ENCODE measurements at places on chromosomes 11 and 22.

DNA sequence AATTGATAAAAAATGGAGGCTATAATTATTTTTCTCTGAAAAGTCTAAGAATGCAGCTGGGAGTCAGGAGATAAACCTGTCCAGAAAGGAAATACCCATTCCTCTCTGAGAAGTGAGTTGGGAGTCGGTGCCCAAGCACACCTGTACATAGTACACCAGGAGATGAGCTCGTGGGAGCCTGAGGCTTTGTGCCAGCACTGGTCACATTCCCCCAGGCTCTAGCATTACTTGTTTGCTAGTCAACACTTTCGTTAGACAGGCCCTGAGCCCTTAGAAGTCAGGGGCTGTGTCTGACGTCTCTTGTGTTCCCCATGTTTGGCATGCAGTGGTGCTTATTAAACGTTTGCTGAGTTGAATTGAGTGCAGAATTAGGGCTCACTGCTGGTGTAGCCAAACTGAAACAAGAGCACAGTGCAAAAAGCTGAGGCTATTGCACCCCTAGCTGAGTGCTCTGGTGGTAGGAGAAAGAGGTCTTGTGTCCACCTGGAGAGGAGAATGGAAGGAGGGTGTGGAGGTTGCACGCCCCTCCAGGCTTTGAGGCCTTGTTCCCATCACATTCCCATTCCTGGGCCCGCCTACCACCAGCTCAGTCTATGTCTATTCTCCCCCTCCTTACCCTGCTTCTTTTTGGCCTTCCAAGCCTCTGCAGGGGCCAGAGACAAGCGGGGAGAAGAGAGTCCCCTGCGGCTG lies 6.8 kb downstream of the ROBO4 start:
- DNase-seq: no peak

GRCh38 chr11:65565624-65566453 lies 4.4 kb upstream of the ZNRD2 start:
- no peak for DNase-seq

GRCh38 chr11:133545199-133545803 lies 13.0 kb upstream of the OPCML start:
- DNase-seq: no peak

GRCh38 chr11:121391914-121392313 lies 60.2 kb upstream of the SORL1 start:
- DNase-seq: no peak

DNA sequence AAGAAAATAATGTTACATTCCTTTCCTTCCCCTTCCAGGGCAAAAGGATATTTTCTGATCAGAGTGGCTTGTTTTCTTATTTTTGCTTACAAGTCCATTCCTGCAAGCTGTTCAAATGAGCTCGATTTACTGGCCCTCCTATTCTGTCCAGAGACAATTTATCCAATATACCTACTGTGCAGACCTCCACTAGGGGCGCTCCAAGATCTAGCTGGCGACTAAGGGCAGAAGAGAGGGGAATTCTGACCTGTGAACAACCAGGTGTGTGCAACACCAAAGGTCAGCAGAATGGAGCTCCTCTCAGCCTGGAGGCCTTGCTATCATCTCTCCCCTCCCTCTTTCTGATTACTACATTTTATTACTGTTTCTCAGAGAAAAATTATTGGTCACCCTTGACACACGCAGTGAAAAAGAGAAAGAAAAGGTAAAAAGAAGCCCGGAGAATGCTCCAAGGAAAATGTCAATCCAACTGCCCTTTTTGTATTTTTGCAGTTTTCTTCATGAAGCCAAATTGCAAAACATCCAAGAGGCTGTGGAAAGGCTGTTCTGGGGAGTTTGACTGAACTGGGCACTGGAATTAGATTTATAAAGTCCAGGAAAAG lies 3.2 kb downstream of the SEZ6L start:
- peak; percentile 20 for DNase-seq

- DNase-seq: no peak
These were observed 1.4 kb downstream of the KDM2A start for GRCh38 chr11:67120456-67120855.

GRCh38 chr11:128022007-128022368 lies 565.4 kb downstream of the ETS1 start:
- no peak for DNase-seq

GRCh38 chr11:61108847-61109585 lies 6.7 kb downstream of the CD5 start:
- no peak for DNase-seq

GRCh38 chr11:131688048-131688693 lies 317.8 kb downstream of the NTM start:
- DNase-seq: peak; percentile 56

- no peak for DNase-seq
These were observed 30.8 kb upstream of the EXPH5 start for GRCh38 chr11:108624196-108624925.

DNA sequence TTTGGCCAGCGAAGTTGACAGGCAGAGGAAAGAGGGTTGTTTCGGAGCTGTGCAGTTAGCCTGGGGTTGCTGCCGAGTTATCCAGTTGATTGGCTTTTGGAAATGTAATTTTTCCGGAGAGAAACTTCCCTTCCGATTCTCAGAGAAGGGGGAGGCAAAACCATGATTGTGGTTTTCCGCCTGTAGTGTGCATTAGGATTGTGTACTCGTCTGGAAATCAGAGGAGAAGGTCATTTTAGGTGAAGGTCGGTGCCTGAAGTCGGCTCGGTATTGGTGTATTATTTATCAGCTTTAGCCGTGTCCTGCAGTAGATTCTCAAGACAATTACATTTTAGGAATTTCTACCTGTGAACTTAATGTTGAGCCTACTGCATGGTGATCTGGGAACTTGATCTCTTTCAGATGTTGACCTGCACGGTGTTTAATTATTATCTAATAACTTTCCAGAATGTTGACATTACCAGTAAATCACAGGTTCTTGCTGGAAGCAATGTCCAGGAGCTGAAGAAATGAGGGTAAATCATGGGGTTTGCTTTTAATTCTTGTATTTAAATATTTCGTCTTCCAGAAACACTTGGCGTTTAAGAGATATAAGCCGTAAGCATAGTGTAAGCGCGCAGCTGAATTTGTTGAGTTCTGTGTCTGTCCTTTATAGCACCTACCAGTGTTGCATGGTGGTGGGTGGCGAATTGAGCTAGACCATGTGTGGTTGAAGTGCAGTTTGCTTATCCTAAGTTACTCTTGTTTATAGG lies 1.3 kb downstream of the ARHGEF12 start:
- DNase-seq: no peak

DNA sequence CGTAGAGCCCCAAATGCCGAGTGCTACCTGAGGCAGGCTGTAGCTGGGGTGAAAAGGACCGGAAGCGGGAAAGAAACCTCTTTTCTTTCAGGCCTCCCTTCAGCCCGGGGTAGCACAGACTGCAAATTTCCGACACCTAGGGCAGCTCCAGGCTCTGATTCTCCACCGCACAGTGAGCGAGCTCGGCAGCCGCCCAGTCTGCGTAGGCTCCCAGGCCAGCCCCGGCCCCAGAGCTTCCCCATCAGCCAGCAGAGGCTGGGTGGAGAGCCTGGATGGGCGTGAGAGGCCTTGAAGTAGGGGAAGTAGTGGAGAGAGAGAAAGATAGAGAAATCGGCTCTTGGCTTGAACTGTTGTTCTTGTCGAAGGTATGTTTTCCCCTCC lies 9.3 kb upstream of the PAX6 start:
- DNase-seq: no peak

- no peak for DNase-seq
These were observed 73.3 kb upstream of the PICALM start for GRCh38 chr11:86142170-86142569.

- no peak for DNase-seq
These were observed 694.7 kb downstream of the NTM start for GRCh38 chr11:132064987-132065620.

GRCh38 chr11:128520888-128521681 lies 66.3 kb downstream of the ETS1 start:
- DNase-seq: no peak

DNA sequence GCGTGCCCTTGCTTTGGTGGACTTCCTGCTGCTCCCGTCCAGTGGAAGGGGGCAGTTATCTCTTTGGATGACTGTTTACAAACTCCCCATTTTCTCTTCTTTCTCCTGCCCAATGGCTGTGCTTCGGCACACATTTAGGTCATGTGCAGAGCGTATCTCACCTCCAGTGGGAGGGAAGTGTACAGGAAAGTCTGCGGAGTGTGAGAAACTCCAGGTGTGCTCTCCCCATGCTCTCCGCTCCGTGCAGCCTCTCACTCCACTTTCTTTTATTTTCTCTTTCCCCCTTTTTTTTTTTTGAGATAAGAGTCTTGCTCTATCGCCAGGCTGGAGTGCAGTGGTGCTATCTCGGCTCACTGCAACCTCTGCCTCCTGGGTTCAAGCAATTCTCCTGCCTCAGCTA lies 11.9 kb upstream of the TEF start:
- DNase-seq: no peak

DNA sequence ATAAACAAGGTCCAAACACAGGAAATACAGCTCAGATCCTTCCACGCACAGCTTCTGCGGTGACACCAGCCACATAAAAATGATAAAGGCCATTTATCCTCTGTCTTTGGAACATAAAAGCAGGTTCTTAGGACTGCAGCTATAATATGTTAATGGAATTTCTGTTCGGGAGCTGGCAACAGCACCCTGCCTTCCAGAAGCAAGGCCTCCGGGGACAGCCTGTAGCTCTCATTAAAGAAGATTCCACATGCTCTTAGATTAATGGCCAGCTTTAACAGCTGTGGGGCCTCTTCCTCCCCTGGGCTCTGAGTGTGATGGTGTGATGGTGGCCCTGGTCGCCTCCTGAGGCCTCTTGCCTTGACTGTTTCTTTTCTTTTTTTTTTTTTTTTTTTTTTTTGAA lies 137.3 kb downstream of the CACNA1I start:
- DNase-seq: no peak

GRCh38 chr22:40533712-40534378 lies 102.7 kb downstream of the MRTFA start:
- no peak for DNase-seq

DNA sequence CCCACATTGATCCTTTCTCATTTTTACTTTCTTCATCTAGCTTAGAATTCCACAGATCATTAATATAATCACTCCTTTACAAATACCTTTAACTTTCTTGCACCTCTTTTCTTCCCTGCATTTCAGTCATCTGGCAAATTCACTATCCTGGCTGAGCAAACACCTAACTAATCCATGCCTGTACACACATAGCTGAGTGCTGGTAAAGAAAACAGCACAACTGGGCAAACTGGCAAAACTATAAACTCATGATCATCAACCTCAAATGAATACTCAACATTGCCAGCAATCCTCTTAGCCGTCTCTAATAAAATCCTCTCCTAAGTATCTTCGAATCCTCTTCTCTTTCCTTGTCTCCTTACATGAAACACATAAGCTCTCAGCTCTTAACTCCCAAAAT lies 52.4 kb downstream of the PICALM start:
- DNase-seq: no peak

- peak; percentile 83 for DNase-seq
These were observed 7.6 kb downstream of the CARS1 start for GRCh38 chr11:3049430-3050243.

GRCh38 chr22:24185001-24185500 lies 3.8 kb downstream of the SUSD2 start:
- no peak for DNase-seq

GRCh38 chr22:48630433-48630754 lies 1197.3 kb downstream of the BRD1 start:
- no peak for DNase-seq

DNA sequence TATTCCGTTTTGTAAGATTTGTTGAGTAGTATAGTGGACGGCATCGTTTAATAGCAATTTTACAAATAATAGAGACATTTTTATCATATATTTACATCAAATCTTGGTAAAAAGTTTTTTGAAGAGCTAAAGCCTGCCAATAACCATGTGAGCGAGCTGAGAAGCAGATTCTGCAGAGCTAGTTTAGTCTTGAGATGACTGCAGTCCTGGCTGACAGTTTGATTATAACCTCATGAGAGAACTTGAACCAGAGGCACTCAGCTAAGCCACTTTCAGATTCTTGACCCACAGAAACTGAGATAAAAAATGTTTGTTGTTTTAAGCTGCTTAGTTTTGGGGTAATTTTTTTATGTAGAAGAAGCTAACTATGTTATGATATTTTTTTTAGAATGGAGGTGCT lies 78.9 kb downstream of the PDE3B start:
- DNase-seq: no peak

DNA sequence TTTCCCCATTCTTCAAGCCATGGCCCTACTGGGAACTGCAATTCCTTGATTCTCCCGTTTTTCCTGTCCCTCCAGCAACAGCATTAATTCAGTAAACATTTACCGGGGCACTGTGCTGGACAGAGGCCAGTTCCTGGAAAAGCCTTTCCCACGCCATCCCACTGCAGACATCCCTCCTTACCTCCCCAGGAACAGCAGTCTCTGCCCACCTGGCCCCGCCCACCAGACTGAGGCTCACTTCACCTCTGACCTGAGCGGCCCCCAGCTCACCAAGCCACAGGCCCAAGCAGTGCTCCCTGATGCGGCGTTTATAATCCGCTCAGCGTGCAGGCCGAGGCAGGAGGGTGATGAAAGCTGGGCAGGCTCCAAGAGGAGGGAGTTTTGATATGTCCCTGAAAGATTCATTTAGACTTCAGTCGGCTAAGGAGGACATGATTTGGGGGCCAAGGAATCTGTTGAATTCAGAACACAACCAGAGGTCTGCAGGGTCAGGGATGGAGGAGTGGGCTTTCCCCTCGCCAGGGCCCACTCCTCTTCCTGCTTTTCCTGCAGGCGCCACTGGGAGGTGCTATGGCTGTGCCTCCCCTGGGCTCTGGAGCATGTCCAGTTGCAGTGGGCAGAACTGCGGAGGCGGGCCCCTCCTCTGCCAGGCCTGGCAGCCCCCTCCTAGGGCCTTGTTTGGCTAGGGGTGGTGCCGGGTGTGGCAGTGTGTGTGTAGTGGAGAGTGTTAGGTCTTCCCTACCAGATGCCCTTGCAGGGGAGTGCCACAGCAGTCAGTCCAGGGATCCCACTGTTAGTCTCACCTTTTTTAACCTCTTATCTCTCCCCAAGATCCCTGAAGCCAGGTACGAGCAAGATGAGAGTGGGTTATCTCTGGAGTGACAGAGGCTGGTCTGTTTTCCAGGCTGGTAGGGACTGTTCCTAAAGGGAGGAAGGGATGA lies 1.4 kb upstream of the TAGLN start:
- DNase-seq: no peak

DNA sequence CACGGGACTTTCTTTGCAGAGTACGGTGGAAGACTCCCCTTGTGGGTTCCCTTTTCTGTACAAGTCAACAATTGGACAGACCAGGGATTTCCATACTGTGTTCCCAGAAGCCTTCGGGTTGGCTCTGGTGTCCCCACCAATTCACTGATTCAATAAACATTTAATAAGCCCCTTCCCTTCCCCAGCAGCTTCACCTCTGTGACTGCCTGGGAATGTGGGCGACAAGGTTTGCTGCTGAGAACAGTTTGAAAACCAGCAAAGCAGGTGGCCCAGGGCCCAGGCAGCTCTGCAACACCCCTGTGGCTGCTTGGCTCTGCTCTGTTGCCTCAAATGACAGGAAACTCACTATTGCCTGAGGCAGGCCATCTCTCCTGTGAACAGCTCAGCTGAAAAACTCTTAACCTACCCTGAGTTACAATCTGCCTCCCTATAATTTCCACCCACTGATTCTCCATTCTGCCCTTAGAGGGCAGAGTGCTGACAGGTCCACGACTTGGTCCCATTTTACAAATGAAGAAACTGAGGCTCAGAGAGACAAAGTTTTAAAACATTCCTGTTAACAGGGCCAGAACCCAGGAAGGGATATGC lies 10.4 kb downstream of the ADORA2A start:
- no peak for DNase-seq

GRCh38 chr22:35032571-35032970 lies 33.4 kb upstream of the ISX start:
- DNase-seq: no peak

Data from anterior cingulate cortex (tissue), 58 donors.